NCI-H2081 treated with DMSO at 0.1 percent for 48 hours (cell line): ENCODE measurements at places on chromosomes 3 and 15.

DNA sequence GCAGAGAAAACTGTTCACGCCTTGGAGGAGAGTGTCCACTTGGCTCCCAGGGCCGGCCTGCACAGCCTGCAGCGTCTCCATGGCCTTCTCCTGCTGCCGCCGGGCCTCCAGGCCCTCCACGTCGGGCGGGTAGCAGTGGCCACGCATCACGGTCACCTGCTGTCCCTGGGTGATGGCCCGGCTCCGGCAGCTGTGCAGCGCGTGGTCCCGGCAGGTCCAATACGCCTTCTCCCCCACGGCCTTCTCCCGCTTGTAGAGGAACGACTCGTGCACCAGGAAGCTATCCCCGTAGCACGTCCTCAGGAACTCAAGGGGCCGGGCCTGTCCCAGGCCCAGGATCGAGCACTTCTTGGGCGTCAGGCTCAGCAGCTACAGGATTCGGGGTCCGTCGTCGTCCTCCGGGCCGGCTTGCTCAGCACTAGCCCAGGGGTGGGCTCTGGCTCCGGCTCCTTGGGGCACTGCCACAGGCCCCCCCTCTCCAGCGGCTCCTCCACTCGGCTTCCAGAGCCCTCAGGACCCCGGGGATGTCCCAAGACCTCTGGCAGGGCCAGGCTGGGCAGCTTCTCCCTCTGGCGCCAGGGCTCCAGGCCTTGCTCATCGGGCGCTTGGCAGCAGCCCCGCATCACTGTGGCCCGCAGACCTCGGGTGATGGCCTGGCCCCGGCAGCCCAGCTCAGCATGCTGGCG is 83.6 kb upstream of the FXR1 start:
- DNase-seq, result no peak

GRCh38 chr15:57595011-57595866 is 3.5 kb downstream of the MYZAP start:
- no peak for DNase-seq

DNA sequence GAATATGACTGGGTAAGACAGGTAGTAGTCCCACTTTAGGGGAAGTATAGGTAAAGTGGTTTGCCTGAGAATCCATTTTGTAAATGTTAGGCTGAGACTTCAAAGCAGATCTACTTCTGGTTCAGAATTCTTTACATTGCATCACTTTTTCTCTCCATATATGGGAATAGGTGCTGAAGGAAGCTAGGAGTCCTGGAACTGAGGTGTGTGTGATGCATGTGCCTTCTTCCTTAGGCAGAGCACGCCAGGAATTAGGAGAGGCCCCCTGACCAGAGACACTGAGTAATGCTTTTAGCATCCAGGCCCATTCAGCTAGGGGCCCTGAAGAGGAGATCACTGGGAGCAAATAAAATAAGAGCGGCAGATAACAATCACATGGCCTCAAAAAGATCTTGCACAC is 69.2 kb upstream of the DCP1A start:
- no peak for DNase-seq

- DNase-seq, result no peak
These were observed 21.9 kb downstream of the PAQR9 start for GRCh38 chr3:142941373-142942123.

DNA sequence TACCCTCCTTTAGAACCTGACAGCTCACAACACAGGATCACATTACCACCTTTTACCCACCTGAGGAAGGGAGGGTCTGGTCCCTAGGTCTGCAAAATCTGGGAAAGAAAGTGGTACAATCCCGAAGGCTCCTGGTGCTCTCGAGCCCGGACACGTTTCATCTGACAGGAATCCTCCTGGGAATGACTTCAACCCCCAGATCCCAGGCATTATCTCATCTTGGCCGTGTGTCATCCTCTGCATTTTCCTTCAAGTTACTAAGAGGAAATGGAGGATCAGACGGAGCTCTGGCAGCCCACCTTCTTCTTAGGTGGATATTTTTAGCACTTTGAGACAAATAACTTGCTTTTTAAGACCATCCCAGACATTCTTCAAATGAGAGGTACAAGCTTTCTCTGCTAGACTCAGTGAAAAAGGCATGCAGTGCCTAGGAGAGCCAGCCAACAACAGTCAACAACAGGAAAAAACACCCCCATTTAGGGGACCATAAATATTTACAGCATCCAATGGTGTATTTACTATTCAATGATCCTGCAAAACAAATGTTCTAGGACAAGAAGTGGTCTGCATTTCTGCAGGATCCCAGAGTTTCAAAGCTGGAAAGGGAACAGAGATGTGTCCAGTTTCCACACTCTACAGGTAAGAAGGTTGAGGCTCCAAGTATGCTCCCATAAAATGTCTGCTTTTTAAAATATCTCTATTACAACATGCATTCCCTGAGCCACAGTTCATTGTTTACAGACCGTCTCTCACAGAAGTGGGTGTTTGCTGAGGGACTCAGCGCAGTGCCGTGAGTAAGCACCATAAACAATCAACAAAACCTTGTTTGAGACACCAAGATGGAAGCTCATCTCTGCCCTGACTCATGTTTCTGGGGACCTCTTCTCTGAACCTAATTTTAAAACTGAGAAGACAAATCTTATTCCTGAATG is 38.3 kb upstream of the ARHGEF3 start:
- DNase-seq, result no peak

GRCh38 chr3:128481438-128481942 is 11.5 kb downstream of the GATA2 start:
- no peak for DNase-seq

DNA sequence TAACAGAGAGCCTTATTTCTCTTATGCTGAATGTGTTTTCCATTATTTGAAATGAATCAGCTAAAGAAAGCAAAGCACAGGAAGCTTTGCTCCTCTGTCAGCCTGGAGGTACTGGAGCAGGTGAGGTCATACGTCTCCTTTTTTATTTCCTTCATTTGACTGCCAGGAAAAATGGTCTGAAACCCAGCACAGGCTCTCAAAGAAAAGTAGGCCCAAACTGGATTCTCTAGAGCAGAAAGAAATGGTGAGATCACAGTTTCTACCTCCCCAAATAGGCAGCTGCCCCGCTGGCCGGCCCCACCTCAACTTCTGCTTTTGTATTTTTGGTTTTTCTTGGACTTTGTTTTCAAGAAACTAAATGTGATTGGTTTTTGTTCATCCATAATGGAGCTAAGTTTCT is 95.1 kb downstream of the RPL39L start:
- DNase-seq, result no peak

DNA sequence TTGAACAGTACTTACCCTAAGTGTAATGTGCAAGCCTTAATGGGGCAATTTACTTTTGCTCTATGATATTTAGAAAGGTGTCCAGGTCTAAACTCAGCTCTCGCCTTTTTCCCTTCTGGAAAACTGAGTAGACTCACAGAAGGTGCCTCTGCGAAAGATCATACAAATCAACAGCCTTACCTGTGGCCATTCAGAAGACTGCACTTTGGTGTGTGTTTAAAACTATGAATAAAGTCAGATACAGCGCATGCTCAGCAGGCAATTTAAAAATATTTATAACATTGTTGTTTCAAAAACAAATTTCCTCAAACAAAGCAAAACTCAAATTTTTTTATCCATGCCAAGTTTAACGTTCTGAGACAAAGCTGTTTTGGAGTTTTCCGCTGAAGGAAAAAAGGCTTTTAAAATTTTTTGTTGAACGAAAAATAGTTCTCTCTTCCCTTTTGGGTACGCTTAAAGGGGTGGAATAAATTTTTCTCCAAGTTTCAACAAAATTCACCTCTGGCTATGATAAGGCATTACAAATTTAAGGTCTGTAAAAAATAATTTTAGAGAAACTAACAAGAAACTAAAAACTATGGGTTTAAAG is 156.3 kb downstream of the TIGIT start:
- DNase-seq, result no peak

GRCh38 chr3:105187344-105187743 is 179.4 kb upstream of the ALCAM start:
- DNase-seq, result no peak

DNA sequence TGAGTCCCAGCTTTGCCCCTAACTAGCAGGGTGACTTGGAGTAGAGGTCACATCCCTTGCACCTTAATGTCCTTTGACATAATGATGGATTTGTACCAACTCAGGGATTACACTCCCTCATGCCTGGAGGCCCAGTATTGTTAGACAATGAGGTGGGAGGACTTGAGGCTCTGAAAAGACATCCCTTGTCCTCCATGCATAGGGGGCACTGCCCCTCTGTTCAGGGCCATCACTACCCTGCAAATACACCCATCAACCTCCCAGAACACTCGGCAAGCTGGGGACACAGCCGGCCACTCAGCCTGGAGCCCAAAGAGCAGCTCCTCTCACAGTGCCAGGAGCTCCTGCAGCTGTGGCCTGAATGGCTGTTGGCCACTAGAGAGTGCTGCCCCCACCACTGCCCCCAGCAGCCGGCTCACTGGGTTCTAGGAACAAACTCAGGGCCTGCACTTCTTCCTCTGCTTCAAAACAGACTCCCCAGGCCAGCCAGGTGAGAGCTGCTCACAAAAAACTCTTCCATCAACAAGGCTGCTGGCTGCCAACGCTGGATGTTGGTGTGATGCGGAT is 90.2 kb downstream of the GABRB3 start:
- no peak for DNase-seq
